ENCODE measurements at places on chromosomes 13 and 19. TPM values are rescaled to one million over a fixed set of nuclear protein-coding genes. Genes with fewer than 3 reads are reported as not detected.

Gene BSPH1
- total RNA-seq: not detected

Gene EFNA2
- not detected for total RNA-seq

Gene TLE6
- total RNA-seq: under 0.01 TPM

Gene CEACAM16
- total RNA-seq: not detected

Gene NPAS1
- 0.56 TPM for total RNA-seq

Gene METTL21C
- not detected for total RNA-seq

Gene MAP4K1
- total RNA-seq: not detected

Gene ZNF497
- total RNA-seq: 0.56 TPM

Gene CGB5
- not detected for total RNA-seq

Gene TGFBR3L
- not detected for total RNA-seq

Gene LGALS14
- not detected for total RNA-seq

Gene TMPRSS9
- total RNA-seq: not detected

Gene INSL3
- total RNA-seq: not detected

Gene GJA3
- 3.6 TPM for total RNA-seq

Gene ZNF628
- 0.28 TPM for total RNA-seq

Gene PRKCSH
- 36.0 TPM for total RNA-seq

Gene PRSS57
- total RNA-seq: not detected

Gene SMIM44
- total RNA-seq: not detected

Gene PLPPR3
- total RNA-seq: 0.56 TPM

Gene TFDP1
- total RNA-seq: 59.3 TPM

Gene SGCG
- total RNA-seq: under 0.01 TPM

Gene SLC25A41
- total RNA-seq: not detected

Gene HMGB1
- 480 TPM for total RNA-seq

Gene ZNF558
- 16.7 TPM for total RNA-seq

Gene COL5A3
- total RNA-seq: 0.56 TPM

Gene IGFL3
- total RNA-seq: not detected

Gene PSG3
- not detected for total RNA-seq

Gene BRD4
- total RNA-seq: 7.2 TPM

Gene LGALS7B
- total RNA-seq: not detected

All from IMR-90 (cell line).